ENCODE measurements at places on chromosomes 6 and 20.

DNA sequence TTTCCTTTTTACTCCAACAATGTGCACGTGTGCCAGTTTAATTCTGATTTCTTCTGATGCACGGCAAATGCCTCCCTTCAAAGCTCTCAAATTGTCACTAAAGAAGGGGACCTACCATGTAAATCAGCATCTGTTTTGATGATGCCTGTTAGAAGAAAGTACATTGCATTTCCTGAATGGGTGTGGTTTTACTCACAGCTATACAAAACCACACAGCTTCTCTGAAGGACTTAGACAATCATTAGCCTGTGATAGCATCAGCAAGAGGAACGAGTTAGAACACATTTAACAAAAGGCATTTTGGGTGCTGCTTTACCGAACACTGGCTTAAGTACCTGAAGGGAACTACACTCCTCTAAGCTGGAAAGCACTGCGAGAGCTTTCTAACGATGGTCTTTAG lies 109.4 kb downstream of the ATXN1 start:
- no peak for DNase-seq

DNA sequence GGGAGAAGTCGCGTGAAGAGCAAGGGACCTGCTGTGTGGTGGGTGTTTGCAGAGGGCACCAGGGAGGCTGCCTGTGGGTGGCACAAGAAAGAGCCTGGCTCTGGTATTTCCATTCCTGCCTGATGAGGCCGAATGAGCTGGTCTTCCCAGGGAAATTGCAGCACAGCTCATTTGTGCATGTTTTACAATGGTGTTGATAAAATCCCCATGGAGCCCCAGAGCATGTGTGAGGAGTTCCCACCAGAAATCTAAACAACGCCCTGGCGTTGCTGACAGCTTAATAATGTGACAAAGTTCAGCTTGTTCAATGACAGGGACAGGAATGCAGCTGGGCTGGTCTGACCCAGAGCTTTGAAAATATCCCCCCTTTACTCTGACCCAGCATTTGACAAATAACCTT lies 135.5 kb downstream of the CLIC5 start:
- no peak for DNase-seq

DNA sequence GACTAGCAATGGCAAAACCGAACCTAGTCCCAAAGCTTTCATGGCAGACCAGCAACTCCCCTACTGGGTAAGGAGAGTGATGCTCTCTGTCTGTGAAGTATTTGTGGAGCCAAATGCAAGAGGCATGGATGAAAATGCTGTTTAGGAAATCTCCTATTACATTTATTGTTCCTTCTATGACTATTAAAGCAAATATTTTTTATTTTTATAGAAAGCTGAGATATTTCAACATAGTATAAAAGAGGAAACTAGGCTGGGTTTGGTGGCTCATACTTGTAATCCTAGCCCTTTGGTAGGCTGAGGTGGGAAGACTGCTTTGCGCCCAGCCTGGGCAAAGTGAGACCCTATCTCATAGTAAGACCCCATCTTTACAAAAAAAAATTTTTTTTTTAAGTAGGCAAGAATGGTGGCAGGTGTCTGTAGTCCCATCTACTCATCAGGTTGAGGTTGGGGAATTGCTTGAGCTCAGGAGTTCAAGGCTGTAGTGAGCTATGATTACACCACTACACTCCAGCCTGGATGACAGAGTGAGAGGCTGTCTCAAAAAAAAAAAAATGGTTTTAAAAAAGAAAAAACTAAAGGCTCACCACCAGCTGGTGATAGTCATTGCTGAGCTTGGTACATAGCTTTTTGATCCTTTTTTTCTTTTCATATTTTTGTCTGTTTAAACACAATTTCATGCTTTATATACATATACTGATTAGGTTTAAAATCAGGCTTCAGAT lies 11.3 kb downstream of the KDM1B start:
- DNase-seq = no peak

GRCh38 chr20:9036593-9036992 lies 32.3 kb upstream of the PLCB4 start:
- DNase-seq = no peak

GRCh38 chr20:20318365-20319161 lies 49.3 kb upstream of the INSM1 start:
- DNase-seq = no peak
